ENCODE measurements at places on chromosomes 4 and X.

DNA sequence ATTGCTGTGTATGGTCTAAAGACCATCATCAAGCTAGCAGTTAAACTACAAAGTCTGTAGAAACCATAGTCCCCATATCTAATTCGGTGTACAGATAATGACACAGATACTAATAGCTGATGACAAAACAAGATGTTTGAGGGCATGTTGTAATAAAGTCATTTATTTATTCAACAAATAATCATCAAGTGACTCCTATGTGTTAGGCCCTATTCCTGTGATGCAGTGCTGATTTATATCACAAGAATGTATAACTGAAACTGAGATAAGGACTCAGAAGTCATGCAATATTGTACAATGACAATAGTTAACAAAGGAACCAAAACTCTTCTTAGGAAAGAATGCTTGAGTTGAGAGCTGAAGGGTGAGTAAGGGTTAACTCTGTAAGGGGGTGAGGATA, 315.0 kb upstream of the NR3C2 start:
- DNase-seq, result no peak

GRCh38 chr4:158189422-158189821, 16.6 kb upstream of the GASK1B start:
- DNase-seq, result no peak

GRCh38 chr4:17128268-17128667, 229.8 kb upstream of the LDB2 start:
- no peak for DNase-seq

DNA sequence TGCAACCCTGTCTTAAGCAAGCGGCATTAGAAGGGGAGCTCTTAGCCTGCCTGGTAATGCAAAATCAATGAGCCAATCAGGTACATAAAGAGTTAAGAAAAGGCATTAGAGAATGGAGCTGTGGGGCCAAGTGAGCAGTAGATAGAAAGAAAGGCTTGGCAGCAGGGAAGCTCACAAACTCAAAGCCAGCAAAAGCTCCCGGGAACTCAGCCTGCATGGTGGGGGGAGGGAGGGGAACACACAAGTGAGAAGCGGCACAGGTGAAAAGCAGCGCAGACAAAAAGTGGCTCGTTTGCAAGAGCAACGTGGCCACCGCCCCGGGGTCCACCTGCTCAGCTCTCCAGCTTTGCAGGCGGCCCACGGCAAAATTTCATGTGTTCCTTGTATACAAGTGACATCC, 818.5 kb downstream of the FAM133A start:
- DNase-seq, result no peak

DNA sequence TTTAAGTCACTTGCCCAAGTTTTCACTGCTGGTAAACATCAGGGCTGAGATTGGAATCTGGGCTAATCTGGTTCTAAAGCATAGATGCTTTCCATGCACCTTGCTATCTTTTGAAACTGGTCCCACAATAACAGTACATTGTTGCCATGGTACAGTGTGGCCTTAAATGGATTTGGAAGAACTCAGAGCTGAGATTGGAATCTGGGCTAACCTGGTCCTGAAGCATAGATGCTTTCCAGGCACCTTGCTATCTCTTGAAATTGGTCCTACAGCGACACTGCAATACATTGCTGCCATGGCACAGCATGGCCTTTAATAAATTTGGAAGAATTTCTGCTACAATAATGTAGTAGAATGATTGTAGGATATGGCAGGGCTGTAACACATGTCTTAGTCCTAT, 28.6 kb downstream of the DAPP1 start:
- DNase-seq, result no peak

DNA sequence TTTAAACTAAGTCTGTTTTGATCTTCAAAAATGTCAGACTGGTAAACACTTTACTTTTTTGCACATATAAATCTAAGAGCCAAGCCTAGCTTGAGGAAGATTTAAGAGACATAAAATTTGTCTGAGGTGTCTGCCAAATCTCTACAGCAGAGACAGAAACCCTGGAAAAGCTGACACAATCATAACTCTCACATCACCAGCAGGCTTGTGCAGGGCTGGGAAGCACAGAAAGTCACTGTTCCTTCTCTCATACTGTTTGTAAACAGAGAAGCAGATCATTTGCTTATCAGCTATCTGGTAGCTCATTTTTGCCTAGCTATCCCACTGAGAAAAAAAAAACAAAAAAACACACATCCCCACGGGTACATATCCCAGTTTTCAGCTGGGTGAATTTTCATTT, 7.0 kb downstream of the ENOX2 start:
- no peak for DNase-seq

DNA sequence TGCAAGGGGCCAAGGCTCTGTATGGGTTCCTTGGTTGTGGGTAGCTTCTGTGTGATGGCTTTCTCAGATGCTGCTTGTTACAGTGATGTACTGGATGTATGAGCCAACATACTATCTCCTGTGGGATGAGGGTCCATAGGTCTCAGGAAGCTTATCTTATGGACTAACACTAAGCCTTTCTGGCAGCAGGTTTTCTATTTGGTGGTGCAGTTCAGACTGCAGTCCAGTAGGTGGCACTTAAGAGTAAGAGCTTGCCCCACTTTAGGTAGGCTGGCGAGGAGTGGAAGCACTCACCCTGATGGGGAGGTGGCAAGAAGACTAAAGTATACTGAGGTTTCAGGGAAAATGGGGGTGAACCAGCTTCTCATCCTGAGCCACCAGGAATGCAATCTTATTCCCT, 306.7 kb upstream of the MAOA start:
- peak; percentile 8 for DNase-seq
